ENCODE measurements at places on chromosomes 6 and 20. TPM values are rescaled to one million over a fixed set of nuclear protein-coding genes. Genes with fewer than 3 reads are reported as not detected.

DNA sequence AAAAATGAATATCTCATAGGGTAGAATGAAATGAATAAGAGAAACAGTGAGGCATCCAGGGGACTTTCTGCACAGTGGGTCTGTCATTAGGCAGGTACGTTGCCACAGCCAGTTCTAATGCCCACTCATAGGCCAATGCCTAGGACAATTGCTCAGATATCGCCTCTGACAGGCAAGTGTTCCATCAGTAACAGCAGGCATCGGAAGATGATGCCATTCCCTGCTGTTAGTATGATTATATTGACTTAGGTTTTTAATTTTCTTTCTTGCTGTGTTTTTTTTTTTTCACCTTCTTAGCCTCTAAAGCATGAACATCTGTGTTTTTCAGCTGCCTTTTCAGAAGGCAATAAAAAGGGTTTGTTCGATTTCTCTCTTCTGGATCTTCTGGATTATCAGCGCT is 90.7 kb downstream of the PRL start:
- no peak for DNase-seq

DNA sequence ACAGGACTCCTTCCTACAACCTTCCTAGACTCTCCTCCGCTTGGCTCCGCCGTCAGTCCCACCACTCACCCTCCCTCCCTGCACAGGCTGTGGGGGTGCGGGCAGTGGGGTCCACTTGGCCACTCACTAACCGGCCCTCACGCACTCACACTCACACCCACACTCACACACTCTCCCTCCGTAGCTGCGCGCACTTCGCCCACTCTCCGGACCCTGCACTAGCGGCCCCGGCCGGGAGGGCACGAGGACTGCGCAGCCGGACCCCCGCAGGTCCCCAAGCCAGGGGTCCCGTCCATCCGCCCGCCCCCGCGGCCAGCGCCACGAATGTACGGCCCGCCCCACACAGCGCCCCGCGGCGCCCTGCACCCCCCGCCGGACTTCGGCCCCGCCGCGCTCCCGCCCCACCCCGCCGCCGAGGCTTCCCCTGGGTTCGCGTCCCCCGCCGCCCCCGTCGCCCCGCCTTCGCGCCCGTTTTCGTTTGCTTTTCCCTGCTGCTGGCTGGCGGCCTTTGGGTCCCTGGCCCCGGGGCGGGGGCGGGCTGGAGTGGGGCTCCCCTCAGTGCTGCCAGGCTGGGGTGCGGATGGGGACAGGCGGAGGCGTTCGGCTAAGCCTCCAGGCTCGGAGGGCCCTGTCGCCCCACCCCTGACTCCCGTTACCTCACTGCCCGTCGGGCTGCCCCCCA is 23.0 kb upstream of the SLC22A7 start:
- peak; percentile 78 for DNase-seq

GRCh38 chr6:287489-287860 is 4.8 kb upstream of the DUSP22 start:
- DNase-seq, result no peak

GRCh38 chr20:56974499-56975250 is 291.8 kb downstream of the BMP7 start:
- peak; percentile 69 for DNase-seq

DNA sequence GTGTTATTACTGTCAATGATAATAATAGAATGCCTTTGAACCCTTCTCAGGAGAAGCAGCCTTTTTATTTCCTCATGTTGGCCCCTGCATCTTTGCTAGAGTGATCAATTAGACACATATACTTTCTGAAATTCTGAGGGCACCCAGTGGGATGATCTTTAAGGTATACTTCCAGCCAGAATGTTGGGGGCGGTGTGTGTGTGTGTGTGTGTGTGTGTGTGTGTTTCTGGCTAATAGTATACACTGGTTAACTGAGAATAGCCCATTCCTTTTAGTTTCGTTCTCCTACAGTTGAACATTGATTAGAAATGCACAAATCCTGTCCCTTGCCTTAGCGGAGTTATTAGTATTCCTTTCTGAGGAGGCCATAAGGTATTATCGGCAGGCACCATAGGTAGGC is 41.7 kb upstream of the CCDC167 start:
- DNase-seq, result no peak

DNA sequence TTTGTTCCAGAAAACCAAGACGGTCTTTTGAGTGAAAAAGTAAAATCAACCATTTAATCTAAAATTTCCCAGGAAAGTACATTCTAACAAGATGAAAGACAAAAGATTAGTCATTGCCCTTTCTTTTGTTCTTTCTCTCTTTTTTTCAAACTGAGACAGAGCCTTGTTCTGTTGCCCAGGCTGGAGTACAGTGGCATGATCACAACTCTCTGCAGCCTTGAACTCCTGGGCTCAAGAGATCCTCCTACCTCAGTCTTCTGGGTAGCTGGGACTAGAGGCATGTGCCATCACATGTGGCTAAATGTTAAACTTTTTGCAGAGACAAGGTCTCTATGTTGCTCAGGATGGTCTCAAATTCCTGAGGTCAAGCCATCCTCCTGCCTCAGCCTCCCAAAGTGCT is 75.0 kb downstream of the FKBP5 start:
- DNase-seq, result no peak

- DNase-seq, result no peak
Observed at GRCh38 chr6:130996635-130997034, 66.4 kb downstream of the EPB41L2 start.

- DNase-seq, result no peak
Observed at GRCh38 chr20:38466171-38466570, 6.5 kb upstream of the RALGAPB start.

- no peak for DNase-seq
Observed at GRCh38 chr6:165617528-165617927, 45.5 kb downstream of the PDE10A start.

- no peak for DNase-seq
Observed at GRCh38 chr20:9375221-9375681, 139.1 kb upstream of the LAMP5 start.

GRCh38 chr6:41497994-41498393 is 48.2 kb upstream of the FOXP4 start:
- DNase-seq, result no peak

DNA sequence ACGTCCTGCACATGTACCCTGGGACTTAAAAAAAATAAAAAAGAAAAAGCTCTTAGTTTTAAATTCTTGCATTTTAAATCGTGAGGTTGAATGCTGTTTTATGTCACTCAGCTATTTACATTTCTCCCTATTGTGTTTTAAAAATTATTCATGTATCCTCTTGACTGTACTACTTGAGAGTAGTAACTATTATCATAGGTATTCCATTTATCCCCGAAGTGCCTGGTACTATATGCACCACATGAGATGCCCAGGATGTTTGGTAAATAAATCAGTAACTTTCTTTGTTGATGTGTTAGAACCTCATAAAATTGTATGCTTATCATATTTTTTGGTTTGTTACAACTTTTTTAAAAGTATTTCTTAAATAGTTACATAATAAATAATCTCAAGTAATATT is 18.4 kb downstream of the MAP3K4 start:
- DNase-seq, result no peak

- DNase-seq, result no peak
Observed at GRCh38 chr6:138255443-138255842, 37.2 kb upstream of the PBOV1 start.

GRCh38 chr6:24844903-24845302 is 46.2 kb upstream of the ARMH2 start:
- no peak for DNase-seq

DNA sequence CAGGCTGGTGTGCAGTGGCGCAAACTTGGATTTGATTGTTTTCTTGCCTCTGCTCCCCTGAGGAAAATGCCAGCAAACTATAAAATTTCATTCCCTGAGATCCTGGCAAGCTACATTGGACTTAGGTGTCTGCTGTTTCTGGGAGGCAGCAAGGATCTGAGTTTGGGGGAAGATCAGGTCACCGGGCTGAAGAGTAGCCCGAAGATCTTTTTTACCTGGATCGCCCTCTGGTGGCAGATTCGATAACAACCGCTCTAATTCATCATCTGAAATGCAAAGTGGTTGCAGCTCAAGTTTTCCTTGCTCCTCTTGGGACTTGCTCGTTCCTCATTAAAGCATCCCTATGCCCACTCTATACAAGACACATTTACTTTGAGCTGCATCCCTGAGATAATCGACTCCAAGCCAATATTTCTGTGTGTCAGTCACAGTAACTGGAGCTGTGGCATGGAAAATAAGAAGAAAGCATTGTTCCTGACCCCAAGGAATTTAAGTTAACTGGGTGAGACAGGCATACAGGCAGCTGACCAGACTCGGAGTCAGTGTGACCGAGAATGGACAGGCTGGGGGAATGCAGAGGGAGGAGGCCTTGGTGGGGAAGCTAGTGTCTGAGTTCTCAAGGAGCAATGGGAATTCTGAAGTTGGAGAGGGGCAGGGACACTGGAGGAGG is 131.8 kb upstream of the PROKR2 start:
- DNase-seq, result peak; percentile 83

GRCh38 chr20:4304601-4305000 is 289.2 kb upstream of the RNF24 start:
- DNase-seq, result no peak

GRCh38 chr6:143941852-143942627 is 66.0 kb downstream of the PLAGL1 start:
- peak; percentile 86 for DNase-seq

PERP gene
- total RNA-seq, result 4.8 TPM

SLC22A2 gene
- total RNA-seq, result not detected

MAS1 gene
- total RNA-seq, result not detected

BMP5 gene
- not detected for total RNA-seq

OR10C1 gene
- total RNA-seq, result not detected

CASS4 gene
- 3.1 TPM for total RNA-seq

C4B gene
- total RNA-seq, result 2.9 TPM

CHRNA4 gene
- total RNA-seq, result not detected

BCAS1 gene
- total RNA-seq, result not detected

RIMS1 gene
- not detected for total RNA-seq

CCHCR1 gene
- 52.7 TPM for total RNA-seq

All from activated CD4-positive, alpha-beta T cell treated with anti-CD3 and anti-CD28 coated beads, Interleukin-2, amount 10 ng/mL, durations not matched to agents 24 days and 14 days (primary cell).